ENCODE measurements at places on chromosomes 5 and 9. TPM values are rescaled to one million over a fixed set of nuclear protein-coding genes. Genes with fewer than 3 reads are reported as not detected.
A peak's percentile ranks its signal among the peaks of the same experiment; 100 is the strongest.

- peak; percentile 42 for DNase-seq
Observed at GRCh38 chr5:157574456-157575380, 857 bp downstream of the ADAM19 start.

The PCDHB13 gene
- total RNA-seq: 16.3 TPM

DNA sequence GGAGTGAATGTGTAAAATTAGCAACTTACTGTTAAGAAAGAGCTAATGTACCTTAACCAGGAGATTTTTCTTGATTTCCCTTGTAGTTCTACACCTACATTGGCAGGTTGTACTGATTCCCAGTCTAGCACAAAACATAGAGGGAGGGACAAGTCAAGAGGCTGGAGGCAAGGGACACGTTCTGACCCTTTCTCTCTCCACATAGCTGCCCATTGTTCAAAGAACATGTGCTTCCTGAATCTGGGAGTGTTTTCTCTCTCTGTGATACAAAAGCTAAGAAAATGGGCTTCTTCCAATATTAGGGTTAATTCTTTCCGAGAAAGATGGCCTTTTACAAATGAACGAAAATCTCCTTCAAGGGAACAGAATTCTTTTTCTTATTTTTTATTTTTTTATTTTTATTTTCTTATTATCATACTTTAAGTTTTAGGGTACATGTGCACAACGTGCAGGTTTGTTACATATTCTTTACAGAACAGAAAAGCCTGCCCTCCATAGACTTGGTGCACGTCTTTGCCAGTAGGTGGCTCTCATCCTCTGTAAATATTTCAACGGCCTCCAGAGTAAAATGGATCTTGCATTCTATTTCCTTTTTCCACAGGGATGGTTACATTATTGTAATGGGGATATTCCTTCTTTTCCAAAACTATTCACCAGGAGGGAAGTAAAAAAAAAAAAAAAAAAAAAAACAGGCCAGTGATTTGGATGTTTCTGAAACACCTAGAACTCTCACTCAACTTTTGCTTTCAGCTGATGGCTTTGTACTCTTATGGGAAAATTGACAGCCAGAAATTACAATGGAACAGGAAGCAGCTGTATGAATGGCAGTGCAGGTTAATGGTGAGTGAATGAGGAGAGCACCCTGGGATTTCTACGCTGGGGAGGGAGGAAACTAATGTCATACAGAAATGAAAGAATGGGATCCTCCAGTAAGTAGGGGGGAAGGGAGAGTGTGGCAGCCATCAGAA lies 13.1 kb upstream of the IFNA5 start:
- DNase-seq: peak; percentile 33

DNA sequence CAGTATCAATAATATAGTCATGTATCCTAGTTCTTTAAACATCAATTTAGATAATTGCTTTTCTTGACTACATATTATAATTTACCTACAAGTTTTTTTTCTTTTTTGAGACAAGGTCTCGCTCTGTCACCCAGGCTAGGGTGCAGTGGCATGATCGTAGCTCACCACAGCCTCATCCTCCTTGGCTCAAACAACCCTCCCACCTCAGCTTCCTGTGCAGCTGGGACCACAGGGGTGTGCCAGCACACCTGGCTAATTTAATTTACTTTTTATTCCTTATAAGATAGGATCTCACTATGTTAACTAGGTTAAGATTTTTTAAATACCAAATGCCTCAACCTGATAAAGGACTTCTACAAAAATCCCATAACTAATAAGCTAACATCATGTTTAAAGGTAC lies 21.1 kb downstream of the UIMC1 start:
- DNase-seq: no peak

DNA sequence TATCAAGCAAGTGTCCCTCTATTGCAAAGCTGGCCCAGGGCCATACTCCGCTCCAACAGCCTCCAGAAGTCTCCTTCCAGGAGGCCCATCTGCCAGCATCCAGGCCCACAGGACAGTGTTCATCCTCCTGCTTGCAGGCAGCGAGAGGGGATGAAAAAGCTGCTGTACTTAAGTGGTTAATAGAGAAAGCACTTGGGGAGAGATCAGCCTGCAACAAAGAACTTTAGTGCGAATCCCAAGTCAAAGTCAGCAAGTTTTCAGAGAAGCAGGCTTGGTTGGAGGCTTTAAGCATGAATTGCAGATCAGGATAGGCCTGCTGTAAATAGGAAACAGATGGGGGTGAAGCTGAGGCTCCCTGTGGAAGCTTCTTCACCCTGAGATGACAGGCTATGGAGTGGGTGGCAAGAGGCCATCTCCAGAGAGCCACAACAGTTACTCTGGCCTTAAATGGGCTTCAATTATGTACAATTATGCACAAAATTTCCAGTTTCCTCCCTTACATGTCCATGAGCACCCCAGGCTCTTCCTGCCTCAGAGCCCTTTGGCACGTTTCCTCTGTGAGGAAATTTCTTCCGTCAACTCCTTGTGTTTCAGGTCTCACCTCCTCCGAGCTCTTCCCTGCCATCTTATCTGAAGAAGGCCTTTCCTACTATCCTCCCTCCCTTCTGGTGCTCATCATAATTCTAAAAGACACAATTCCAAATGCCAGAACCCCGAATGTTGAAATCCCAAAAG lies 98.0 kb upstream of the NR3C1 start:
- DNase-seq: peak; percentile 68

The CETN3 gene
- total RNA-seq: 25.6 TPM

DNA sequence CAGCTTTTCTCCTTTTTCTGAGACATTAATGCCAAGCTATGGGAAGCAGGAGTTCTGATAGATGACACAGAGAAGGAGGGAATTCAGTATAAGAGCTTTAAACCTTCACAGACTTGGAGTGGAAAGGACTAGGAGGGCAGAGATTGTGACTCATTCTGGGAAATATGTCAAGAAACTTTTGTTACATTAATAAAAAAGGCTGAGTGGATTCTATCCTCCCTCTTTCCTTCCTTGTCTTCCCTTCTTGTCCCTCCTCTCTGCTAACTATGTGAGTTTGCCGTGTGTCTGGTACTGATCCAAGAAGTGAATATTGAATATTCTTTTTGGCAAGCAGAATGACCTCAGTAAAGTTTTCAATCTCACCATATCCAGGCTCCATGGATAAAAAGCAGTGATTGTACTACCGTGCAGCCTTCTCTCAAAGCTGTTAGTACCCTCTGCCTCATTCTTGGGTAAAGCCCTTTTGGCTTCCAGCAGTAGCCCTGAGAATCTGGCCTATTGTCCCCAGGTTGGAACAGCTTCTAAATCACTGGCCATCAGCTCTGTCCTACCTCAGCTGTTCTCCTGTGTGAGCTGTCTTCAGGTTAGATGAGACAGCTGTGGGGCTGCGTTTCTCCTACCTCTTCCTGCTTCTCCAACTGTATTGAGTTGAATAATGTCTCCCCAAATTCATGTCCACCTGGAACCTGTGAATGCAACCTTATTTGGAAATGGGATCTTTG lies 73.9 kb downstream of the ATG10 start:
- DNase-seq: no peak

GRCh38 chr5:161546095-161546469 lies 443 bp downstream of the GABRB2 start:
- DNase-seq: no peak

GRCh38 chr5:160655717-160656116 lies 196.3 kb downstream of the ATP10B start:
- DNase-seq: no peak

The BARX1 gene
- total RNA-seq: not detected

DNA sequence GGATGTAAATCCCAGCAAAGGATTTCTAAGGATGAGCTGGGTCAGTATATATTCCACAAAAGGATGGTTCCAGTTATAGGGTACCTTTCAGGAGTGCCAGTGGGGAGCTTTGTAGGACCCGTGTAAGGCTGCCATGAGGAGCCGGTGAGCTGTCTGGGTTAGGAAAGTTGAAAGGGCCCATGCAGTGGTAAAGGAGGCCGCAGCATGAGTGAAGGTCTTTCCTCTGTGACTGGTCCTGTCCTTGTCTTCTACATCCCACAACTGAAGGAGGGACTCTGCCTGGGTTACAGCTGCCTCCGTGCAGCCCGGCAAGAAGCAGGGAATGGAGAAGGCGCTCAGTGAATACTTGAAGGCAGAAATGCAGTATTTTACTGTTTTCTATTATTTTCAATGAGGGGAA lies 58.9 kb downstream of the HSPA4 start:
- no peak for DNase-seq

The PDE6A gene
- total RNA-seq: not detected

DNA sequence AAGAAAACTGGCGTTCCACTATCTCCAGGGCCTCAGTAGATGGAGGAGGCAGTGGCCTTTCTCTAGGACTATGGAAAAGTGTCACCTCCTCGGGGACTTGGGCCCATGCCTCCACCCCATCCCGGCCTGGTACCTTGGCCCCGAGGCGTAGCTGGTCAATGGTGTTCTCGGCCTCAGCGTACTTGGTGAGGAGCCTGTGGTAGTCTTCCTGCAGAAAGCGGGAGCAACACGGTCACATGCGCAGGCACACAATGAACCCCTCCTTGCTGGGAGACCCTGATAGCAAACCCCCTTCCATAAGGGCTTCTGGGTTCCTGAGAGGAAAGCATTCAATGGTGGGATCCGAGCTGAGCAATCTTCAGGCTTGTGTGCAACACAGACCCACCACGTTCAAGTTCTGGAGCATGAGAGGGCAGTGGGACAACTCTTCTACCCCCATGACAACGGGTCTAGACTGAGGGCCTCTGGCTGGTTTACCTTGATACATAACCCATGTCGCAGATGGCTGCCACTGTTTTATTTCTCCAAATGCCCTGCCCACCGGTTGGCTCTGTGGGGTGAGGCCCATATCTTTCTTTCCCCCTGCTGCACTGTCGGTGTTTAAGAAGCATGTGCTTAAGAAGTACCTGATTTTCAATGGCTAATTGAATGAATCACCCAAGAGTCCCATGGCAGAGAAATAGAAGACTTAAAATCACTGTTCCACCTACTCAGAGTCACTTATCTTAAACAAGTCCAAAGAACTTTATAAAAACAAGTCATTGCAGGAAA lies 13.6 kb downstream of the AKNA start:
- no peak for DNase-seq
